ENCODE measurements at places on chromosomes 1 and 21. TPM values are rescaled to one million over a fixed set of nuclear protein-coding genes. Genes with fewer than 3 reads are reported as not detected.

MYCL gene
- total RNA-seq, result not detected

PRKCZ gene
- 5.6 TPM for total RNA-seq

MYOG gene
- not detected for total RNA-seq

GPA33 gene
- total RNA-seq, result 2.2 TPM

CACHD1 gene
- 0.48 TPM for total RNA-seq

CRP gene
- total RNA-seq, result not detected

PHTF1 gene
- total RNA-seq, result 18.7 TPM

OVAAL gene
- not detected for total RNA-seq

PBX1 gene
- 0.12 TPM for total RNA-seq

OR2AK2 gene
- not detected for total RNA-seq

SLAMF8 gene
- 0.47 TPM for total RNA-seq

DNA sequence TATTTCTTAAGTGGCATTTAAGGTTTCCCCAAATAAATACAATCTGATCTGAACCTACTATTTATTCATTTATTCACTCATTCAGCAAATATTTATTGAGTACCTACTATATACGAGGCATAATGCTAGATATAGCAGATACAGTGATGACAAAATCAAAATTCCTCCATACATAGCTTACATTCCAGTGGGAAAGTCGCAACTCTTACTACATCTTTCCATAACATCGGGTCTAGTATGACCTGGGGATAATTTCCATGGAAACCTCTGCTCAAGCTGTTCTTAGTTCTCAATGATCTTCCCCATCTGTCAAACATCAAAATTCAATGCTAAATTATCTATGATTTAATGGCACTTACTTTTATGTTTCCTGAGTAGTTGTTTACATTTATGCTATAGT is 70.8 kb upstream of the PRKACB start:
- peaks cover 6% of the 10 kb centered on the region for H3K4me1 ChIP-seq
- no peak overlapping the region for H3K4me3 ChIP-seq
- H3K36me3 ChIP-seq, result no peaks in the 10 kb centered on the region
- no peak overlapping the region for H3K27ac ChIP-seq
- no peaks in the 10 kb centered on the region for H3K27me3 ChIP-seq

DNA sequence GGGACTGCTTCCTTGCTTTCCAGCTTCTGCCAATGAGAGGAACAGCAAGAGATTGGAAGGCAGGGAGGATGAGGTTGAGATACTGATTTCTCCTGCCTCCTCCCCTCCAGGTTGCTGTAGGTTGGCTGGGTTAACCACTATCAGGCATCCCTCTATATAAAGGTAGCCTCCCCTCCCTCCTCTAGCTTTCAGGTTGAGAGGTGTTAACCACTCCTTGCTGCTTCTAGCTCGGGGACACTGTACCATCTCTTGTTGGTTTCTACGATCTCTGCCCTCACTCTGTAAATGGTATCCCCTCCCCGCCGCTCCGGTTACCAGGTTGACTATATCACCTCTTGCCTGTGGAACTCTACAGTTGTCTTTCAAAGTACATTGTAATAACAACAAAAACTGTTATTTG is 16.7 kb downstream of the LPAR3 start:
- H3K27me3 ChIP-seq, result peaks cover 35% of the 10 kb centered on the region
- H3K27ac ChIP-seq, result no peak overlapping the region
- H3K36me3 ChIP-seq, result peaks cover 2% of the 10 kb centered on the region
- peaks cover 5% of the 10 kb centered on the region for H3K4me1 ChIP-seq

- H3K27ac ChIP-seq, result no peak overlapping the region
- H3K4me3 ChIP-seq, result no peak overlapping the region
- H3K27me3 ChIP-seq, result no peaks in the 10 kb centered on the region
These were observed 10.6 kb upstream of the NADK start for GRCh38 chr1:1788646-1789431.

DNA sequence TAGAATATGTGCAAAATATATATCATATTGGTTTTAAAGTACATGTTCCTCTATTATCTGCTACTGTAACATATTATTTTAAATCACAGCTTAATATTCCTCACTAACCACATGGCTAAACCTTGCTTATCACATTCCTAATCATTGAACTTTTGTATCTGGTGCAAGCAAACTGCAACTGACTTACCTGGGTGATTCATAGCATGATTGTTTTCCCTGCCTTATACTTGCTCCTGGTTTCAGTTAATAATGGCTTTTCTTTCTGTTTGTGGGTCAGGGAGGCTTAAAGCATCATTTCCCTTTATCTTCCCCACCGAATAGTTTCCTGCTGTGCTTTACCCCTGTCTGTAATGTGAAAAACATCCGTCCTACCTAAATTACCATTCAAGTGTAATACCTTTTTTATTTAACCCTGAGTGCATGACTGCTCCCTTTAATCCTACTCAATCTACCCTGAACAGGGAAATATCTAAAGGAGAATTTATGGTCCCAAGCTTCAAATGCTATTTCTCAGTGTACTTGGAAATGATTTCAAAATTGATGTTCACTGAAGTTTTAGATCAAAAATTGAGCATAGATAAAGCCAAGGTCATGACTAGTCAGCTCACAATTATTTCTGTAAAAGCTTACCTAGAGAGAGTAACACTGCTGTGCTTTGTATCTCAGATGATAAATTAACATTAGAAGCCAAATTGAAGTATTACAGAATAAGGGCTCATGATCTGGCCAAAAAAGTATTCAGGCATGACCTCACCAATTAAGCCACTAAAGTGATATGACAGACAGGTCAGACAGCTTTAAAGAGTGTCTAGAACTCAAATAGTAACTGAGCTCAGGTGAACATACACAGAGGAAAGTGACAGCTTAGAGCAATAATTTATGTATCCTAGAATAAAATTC is 507.1 kb downstream of the BRINP3 start:
- no peak overlapping the region for H3K4me3 ChIP-seq
- no peaks in the 10 kb centered on the region for H3K27me3 ChIP-seq
- H3K4me1 ChIP-seq, result no peaks in the 10 kb centered on the region
- H3K27ac ChIP-seq, result no peak overlapping the region

DNA sequence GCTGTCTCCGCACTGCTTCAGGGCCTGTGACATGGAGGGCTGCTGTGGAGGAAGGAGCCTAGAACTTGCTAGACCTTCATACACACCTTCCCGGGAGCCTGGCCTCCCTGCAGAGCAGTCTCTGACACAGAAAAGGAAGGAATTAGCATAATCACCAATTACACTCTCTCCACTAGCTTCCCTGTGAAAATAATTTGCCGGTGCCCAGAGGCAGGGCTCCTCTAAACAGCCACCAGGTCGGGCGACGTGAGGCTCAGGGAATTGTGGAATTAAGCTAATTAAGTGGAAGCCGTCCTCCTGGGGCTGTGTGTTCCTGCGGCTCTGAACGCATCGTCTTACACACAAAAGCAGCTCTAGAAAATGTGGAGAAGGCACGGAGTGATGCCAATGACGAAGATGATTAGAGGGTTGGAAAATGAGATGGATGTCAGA is 82.6 kb downstream of the NENF start:
- H3K27ac ChIP-seq, result no peak overlapping the region
- no peaks in the 10 kb centered on the region for H3K36me3 ChIP-seq
- peaks cover 65% of the 10 kb centered on the region for H3K27me3 ChIP-seq
- no peak overlapping the region for H3K4me3 ChIP-seq
- DNase-seq, result no peak

GRCh38 chr1:204447736-204448135 is 36.1 kb upstream of the PPP1R15B start:
- peaks cover 28% of the 10 kb centered on the region for H3K36me3 ChIP-seq
- peak overlapping the region; percentile 69 for H3K27ac ChIP-seq
- no peak overlapping the region for H3K4me3 ChIP-seq
- DNase-seq, result no peak

DNA sequence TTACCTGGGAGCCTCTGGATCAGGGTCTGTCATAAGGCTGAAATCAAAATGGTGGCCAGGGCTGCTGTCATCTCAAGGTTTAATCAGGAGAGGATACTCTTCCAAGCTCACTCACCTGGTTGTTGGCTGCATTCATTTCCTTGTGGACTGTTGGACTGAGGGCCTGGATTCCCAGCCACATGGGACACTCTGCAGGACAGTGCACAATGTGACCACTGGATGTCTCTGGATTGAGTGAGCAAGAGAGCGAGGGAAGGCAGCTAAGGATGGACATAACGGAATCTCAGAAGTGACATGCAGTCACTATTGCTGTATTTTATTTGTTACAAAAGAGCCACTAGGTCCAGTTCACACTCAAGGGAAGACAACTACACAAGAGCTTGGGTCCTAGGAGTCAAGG is 229.1 kb downstream of the S1PR1 start:
- H3K4me3 ChIP-seq, result no peak overlapping the region
- peaks cover 6% of the 10 kb centered on the region for H3K27me3 ChIP-seq
- H3K4me1 ChIP-seq, result no peaks in the 10 kb centered on the region
- H3K36me3 ChIP-seq, result no peaks in the 10 kb centered on the region
- DNase-seq, result no peak
- no peak overlapping the region for H3K27ac ChIP-seq

GRCh38 chr1:211024901-211025300 is 109.0 kb downstream of the KCNH1 start:
- no peak overlapping the region for H3K4me3 ChIP-seq
- no peaks in the 10 kb centered on the region for H3K4me1 ChIP-seq
- no peak for DNase-seq
- peaks cover 5% of the 10 kb centered on the region for H3K27me3 ChIP-seq
- no peak overlapping the region for H3K27ac ChIP-seq

- H3K36me3 ChIP-seq, result peaks cover 3% of the 10 kb centered on the region
- peaks cover 11% of the 10 kb centered on the region for H3K4me1 ChIP-seq
- H3K27ac ChIP-seq, result peak overlapping the region; percentile 88
- peaks cover 4% of the 10 kb centered on the region for H3K27me3 ChIP-seq
These were observed 59.2 kb downstream of the KRTAP19-8 start for GRCh38 chr21:30979054-30979453.

- H3K36me3 ChIP-seq, result no peaks in the 10 kb centered on the region
- no peak for DNase-seq
- H3K4me1 ChIP-seq, result peaks cover 3% of the 10 kb centered on the region
- peaks cover 10% of the 10 kb centered on the region for H3K27me3 ChIP-seq
- no peak overlapping the region for H3K4me3 ChIP-seq
These were observed 5.5 kb upstream of the FOXO6 start for GRCh38 chr1:41355761-41356160.

All from activated CD4-positive, alpha-beta T cell treated with anti-CD3 and anti-CD28 coated beads, Interleukin-2, amount 10 ng/mL, durations not matched to agents 7 days and 5 days (primary cell).